ENCODE measurements at places on chromosomes 7 and 10.
A peak's percentile ranks its signal among the peaks of the same experiment; 100 is the strongest.

- no peak for DNase-seq
These were observed 262.0 kb upstream of the YAE1 start for GRCh38 chr7:39304178-39304577.

DNA sequence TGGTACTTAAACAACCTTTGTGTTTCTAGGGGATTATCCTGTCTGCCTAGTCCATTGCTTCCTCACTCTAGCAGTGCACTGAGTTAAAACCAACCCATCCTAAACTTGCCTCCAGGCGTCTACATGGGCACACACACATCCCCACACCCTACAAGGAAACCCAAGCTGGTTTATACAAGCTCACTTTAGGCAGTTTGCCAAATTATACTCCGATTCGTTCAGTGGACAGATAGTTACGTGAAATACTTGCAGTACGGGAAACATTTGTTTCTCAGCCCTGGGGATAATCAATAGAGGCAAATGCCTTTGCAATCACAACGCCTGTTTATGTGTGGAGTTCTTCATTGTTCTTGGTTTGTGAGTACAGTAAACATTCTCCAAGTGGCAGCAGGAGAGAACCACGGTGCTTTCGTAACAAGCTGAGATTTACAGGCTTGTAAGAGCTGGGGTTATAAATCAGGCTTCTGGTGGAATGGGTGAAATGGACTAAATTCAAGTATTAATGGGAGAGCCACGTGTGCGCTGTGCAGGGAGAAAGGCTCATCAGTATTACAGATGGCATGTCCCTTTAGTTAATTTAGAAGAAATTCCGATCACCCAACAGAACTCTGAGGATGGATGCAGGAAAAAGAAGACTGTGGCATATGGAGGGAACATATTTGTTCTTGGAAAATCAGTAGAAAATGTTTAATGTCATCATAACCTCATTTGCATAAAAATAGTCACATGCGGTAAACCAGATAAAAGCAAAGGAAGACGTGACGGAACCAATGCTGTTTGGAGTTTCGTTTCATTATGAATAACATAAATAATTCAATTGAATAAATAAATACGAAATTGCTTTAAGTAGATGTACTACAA, 217.1 kb downstream of the GALNT17 start:
- no peak for DNase-seq

DNA sequence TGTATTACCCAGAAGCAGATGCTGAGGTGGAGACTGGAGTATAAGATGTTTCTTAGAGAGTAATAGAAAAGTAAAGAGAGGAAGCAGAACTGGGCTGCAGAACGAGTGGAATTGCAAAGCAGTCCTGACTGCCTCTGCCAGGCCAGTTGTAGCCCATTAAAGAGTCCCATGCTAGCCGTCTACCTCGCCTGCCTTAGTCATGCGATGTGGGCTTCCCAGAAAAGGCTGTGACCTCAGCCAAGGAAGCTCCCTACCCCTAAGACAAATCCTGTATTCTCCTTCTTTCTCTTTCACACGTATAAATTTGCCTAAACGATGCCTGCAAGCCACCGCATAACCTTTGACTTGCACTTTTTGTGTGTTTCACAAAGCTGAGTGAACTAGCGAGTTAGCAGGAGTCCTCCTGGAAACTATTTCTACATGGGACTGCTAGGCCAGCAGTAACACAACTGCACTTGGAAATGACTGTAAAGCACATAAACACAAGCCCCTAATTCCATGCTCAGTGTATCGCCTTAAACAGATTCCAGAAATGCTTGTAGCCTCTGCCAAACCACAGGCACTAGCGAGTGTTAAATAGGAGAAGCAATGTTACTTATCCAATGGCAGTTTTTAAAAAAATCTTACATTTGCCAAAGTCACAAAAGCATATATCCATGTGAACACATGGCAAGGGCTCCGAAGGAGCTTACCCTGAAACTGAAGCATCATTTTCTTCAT, 47.4 kb upstream of the GNAI1 start:
- no peak for DNase-seq

GRCh38 chr7:54946764-54947163, 72.1 kb upstream of the EGFR start:
- no peak for DNase-seq

- DNase-seq: no peak
These were observed 80.7 kb upstream of the ARHGAP21 start for GRCh38 chr10:24804392-24804791.

DNA sequence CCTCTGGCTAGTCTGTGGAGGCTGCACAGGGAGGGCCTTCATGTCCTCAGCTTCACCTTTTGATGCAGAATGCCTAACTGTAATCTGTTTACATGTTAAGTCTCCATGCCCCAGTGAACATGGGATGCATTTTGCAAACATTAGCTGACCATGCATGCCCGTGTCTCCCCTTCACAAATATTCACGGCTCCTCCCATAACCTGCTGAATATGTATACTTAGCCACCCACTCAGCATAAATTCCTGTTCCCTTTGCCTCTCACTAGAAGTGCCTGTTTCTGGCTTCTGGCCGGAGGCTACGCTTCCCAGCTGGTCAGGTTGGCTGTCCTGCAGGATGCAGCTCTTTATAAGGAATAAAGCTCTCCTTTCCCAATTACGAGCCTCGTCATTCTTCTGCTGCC, 552.7 kb downstream of the DNAJB6 start:
- DNase-seq: no peak

DNA sequence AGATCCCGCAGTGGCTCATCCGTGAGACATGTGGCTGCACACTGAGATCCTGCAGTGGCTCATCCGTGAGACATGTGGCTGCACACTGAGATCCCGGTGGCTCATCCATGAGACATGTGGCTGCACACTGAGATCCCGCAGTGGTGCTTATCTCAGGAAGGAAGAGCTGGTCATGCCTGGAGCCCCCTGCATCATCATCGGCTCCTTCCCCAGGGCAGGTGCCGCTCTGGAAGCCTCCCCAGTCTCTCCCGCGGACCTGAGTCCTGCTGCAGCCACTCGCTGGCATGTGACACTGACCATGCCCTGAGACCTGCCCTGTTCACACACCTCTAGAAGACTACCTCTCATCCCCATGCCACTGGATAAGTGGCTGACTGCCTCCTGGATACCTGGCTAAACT, 181.3 kb downstream of the PTPRN2 start:
- no peak for DNase-seq

DNA sequence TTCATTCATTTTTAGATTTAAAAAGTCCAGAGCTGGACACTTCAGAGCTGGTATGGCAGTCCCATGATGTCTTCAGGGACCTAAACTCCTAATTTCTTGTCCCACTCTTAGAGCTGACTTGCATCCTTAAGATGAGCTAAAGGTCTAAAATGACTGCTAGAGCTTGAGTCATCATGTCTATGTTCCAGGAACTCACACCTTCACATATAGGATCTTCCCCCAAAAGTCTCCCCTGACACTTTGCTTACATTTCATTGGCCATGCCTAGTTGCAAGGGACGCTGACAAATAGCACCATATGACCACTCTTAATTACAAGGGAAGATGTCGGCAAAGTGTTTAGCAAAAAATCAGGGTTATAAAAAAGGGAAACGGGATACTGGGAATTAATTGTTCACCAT, 10.4 kb upstream of the AOAH start:
- DNase-seq: no peak

DNA sequence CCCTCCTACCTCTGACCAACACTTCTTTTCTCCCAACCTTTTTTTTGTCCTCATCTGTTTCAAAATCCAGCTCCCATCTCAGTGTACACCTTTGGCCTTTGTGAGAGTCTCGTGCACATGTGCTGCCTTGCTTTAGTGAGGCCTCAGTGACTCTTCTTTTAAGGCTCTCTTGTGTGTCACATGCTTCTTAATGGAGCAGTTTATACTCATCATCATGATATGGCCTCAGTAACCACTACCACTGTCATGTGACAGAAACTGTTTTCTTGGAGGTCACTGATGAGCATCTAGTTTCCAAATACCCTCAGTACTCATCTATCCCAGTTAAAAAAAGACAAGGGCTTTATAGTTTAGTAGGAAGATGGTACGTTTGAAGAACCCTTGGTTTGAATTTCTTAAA, 8.1 kb upstream of the ARHGAP22 start:
- DNase-seq: no peak

GRCh38 chr10:102001435-102002068, 54.4 kb downstream of the ARMH3 start:
- DNase-seq: no peak

- peak; percentile 36 for DNase-seq
These were observed 78.0 kb downstream of the MKI67 start for GRCh38 chr10:128047991-128048818.

DNA sequence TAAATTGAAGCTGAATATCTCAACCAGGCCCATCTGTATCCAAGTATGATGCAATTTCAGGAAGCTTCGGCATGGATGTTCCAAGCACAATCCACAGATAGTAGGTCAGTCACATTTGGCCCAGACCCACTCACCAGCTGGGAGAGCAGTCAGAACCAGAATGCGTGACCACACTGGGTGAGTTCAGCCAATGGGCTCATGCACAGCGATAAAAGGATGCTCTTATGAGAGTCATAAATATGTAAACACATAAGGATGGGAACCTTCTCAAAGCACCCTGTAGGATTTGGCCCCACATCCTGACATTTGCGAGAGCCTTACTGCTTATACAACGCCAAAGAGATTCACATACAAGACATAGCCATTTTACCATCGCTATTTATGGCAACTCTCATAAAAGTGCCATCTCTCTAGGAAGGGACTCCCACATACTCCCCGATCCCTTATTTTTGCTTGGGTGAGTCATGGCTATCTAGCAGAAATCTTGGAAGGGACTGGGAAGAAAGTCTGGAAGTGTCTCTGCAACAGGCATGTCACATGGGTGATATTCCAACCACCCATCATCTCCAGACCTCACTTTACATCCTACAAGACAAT, 3.0 kb downstream of the AFAP1L2 start:
- DNase-seq: no peak

DNA sequence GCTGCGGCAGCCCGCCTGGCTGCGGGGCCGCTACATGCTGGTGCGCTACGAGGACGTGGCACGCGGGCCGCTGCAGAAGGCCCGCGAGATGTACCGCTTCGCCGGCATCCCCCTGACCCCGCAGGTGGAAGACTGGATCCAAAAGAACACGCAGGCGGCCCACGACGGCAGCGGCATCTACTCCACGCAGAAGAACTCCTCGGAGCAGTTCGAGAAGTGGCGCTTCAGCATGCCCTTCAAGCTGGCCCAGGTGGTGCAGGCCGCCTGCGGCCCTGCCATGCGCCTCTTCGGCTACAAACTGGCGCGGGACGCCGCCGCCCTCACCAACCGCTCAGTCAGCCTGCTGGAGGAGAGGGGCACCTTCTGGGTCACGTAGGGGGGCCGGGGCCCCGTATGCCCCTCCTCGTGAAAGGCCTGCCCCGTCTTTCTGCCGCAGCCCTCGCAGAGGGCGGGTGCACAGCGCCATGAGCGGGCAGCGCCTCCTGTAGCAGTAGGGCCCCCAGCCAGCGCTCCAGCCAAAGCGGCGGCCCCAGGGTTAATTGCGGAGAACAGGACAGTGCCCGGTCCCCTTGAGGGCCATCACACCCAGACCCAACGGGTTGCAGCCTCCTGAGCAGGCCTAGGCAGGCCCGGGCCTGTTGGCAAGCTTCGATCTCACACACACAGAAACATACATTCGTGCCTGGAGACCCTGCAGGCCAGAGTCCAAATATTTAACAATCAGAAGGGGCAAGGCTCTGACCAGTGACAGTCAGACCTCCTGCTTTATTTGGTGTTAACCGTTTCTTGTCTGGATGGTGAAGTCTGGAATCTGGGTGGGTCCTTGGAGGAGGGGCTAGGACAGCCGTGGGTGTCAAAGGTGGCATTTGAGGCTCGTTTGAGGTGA, 44.1 kb downstream of the CHST3 start:
- no peak for DNase-seq

DNA sequence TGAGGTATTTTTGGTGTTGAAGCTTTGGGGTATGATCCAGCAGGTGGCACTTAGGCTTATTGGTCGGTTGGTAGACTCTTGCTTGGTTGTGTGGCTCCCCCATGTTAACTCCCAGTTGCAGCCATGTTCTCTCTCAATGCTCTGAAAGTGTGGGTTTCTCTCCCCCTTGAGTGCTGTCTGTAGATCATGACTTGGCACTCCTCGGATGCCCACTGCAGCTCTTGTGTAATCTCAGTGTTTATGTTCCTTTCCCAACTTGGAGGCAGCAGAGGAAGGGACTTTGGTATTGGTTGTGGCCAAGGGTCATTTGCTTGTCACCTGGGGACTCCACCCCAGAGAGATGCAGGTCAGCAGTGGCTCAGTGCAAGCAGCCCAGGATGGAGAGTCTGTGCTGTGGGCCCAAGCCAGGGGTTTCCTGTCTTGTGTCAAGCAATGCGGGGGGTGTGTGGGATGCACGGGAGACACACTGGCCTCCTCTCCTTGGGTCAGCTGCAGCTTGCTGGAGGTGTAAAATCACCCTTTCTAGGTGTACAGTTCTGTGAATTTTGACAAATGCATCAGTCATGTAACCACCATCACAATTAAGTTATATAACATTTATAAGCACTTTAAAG, 36.9 kb downstream of the PIK3CG start:
- no peak for DNase-seq

DNA sequence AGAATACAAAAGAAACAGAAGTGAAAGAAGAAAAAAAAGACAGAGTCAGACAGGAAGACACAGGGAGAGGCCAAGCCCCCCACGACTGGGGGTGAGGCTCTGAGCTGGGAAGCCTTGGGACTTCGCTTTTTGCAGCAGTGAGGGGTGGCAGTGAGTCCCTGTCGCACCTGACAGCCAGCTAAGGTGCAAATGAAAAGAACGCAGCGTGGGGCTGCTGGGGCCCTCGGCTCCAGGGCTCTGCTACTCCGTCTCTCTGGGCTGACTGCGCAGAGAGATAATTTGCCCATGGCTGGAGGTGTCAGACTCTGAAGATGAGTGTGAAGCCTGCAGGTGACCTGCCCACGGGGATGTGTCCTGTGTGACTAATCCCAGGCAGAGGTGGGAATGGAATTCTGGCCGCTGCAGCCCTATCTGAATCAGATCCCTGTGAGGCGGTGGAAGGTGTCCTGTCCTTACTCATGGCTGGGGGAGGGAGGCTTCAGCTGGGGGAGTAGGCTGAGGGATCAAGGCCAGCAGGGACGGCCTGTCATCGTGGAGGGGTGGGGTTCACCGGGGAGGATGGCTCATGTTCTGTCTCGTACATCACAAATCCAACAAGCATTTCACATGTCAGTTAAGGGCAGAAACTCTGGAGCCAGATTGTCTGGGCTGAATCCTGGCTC, 96.4 kb downstream of the SLIT1 start:
- no peak for DNase-seq

- no peak for DNase-seq
These were observed 106.9 kb upstream of the PDLIM1 start for GRCh38 chr10:95397747-95398146.

GRCh38 chr7:18653381-18654155, 158.0 kb downstream of the HDAC9 start:
- DNase-seq: no peak

DNA sequence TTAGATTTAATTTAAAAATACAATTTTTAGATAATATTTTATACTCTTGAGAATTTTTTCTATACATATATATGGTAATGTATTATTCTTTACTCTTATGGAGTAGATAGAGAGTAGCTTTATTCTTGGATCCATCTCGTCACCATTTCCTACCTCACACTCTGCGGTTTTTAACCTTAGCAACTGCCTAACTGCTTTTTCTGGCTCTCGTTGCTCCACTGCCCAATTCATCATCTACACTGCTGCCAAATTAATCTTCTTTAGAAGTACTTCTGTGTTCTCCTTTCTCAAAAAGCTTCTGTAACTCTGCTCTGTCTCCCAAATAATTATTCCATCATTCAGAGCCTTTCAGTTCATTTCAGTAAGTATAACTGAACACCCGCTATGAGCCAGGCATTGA, 35.3 kb downstream of the CAPZA2 start:
- no peak for DNase-seq
